ENCODE measurements at places on chromosomes 16 and 17. TPM values are rescaled to one million over a fixed set of nuclear protein-coding genes. Genes with fewer than 3 reads are reported as not detected.

PIRT gene
- total RNA-seq = not detected

GPR139 gene
- not detected for total RNA-seq

ACOX1 gene
- 30.3 TPM for total RNA-seq

GDPD3 gene
- total RNA-seq = 12.6 TPM

STAT5A gene
- 119 TPM for total RNA-seq

KCNG4 gene
- total RNA-seq = not detected

C17orf58 gene
- total RNA-seq = 5.5 TPM

TNS4 gene
- total RNA-seq = 8.4 TPM

OR3A2 gene
- total RNA-seq = 1.2 TPM

CCDC144A gene
- 0.97 TPM for total RNA-seq

PYDC1 gene
- total RNA-seq = not detected

ADGRG3 gene
- 0.13 TPM for total RNA-seq

ARL2BP gene
- total RNA-seq = 33.3 TPM

Measured in activated CD8-positive, alpha-beta T cell treated with anti-CD3 and anti-CD28 coated beads, Interleukin-2, amount 10 ng/mL, durations not matched to agents 7 days and 5 days (primary cell).